KBM-7 (cell line): ENCODE measurements at places on chromosomes 1 and 21.

GRCh38 chr1:65804584-65804983 is 11.9 kb downstream of the PDE4B start:
- no peak for DNase-seq

DNA sequence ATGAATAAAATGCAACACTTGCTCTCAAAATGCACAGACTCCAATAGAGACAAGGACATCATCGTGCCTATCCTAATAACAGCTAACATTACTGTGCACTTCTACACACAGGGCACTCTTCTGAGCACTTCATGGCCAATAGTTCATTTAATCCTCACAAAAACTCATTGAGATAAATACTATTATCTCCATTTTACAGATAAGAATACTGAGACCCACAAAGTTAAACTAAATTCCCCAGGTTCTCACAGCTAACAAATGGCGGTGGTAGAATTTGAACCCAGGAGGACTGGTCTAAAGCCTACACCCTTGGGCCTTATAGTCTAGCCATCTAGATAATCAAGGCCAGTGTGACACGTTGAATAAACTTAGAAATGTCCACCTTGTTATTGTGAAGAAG is 328.6 kb downstream of the RRAGC start:
- DNase-seq, result no peak

DNA sequence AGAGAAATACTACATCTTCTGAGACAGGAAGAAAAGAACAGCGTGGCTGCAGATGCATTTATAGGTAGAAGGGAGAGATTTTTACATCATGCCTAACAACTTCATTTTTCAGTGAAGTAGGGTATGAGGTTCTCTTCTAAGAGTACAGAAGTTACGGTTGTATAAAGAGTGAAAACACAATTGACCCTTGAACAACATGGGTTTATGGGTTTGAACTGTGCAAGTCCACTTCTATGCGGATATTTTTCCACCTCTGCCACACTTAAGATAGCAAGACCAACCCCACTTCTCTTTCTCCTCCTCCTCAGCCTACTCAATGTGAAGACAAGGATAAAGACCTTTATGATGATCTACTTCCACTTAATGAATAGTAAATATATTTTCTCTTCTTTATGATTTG is 64.5 kb downstream of the RPAP2 start:
- no peak for DNase-seq

DNA sequence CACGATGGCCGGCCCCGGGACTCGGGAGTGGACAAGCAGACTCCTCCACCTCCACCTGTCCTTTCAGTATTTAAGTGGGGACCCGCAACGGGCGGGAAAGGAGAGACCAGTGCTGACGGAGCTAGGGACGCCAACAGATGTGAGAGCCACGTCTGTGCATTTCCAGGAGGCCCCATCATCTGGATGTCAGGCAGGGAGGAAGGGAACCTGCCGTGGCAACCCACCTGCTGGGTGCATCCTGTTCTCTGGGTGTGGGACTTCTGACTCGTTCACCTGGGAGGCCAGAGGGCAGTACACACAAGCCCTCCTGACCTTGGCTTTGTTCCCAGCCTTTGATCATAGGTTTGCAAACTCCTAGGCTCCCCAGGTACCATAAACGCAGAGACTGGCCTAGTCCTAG is 5.6 kb upstream of the PCBP3 start:
- no peak for DNase-seq

GRCh38 chr1:81004011-81004410 is 796.7 kb upstream of the ADGRL2 start:
- DNase-seq, result no peak

- DNase-seq, result no peak
Measured at GRCh38 chr1:45775794-45776193, 25.3 kb upstream of the IPP start.

DNA sequence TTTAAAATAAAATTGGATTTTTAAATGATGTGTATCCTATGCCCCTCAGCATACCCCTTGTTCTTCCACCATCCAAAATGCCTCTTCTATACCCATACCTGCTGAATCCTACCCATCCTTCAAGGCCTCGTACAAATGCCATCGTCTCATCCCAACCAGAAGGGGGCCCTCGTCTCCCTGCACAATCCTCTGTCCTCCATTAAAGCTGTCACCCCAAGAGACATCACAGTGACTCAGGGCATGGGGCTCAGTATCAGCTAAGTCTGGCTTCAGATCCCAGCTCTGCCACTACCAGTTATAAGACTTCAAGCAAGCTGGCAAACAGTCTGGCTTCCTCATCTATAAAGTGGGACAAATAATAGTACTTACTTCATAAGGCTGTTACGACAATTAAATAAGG is 23.8 kb downstream of the IGFN1 start:
- peak; percentile 5 for DNase-seq

DNA sequence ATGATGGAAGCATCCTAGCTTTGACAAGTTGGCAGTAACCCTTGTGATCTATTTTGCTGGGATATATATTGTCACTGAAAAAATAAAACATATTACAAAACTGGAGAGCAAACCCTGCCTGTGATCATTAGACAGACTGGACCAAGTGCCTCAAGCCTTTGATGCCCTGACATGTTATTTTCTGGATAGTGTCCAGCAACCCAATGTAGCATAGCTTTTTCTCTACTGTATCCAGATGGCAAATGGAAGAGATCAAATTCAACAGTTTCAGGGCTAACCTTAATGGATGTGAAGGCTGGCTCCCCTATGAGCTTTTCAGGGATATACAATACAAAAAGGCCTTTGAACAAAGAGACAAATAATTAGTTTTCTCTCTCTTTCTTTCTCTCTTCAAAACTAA is 25.1 kb downstream of the WARS2 start:
- no peak for DNase-seq
